Left renal pelvis (tissue), 4 donors: ENCODE measurements at places on chromosomes 6 and 20.

DNA sequence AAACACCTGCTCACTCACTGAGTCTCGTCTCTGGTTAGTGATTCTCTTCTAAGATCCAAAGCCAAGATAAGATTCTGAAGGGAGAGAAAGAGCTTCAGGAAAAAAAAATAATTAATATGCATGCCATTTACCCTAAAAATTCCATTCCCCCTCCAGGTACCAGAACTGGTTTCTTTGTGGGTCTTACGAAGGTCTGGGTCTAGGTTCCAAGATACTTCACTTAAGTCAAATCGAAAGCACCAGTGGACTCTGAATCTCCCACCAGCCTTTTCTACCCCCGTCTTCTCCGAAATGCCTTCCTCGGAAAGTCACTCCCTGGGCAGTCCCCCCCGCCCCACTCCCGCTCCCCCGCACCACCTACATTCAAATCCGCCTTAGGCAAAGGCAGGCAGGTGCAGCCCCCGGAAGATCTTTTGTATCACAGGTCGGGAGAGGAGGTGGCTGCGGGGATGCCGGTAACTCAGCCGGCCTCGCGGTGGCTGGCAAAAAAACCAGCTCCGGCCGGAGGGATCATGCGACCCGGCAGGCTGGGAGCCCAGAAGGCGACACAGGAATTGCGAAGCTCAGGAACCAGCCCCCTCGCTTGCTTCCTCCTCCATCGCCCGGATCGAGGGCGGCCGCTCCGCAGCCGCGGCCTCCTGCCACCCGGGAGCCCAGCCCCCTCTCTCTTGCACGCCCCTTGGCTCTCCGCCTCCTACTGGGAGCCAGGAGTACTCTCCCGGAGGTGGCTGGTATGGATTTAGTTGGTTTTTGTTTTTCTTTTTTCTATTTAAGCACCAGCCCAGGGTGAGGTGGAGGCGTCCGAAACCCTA is at the start of gene BCL2L1:
Gene BCL2L1, minus strand, starts transcription at position 612 of the 812 bp plus-strand sequence. CDS start 650 bp downstream, outside the sequence.
- DNase-seq, result no peak

DNA sequence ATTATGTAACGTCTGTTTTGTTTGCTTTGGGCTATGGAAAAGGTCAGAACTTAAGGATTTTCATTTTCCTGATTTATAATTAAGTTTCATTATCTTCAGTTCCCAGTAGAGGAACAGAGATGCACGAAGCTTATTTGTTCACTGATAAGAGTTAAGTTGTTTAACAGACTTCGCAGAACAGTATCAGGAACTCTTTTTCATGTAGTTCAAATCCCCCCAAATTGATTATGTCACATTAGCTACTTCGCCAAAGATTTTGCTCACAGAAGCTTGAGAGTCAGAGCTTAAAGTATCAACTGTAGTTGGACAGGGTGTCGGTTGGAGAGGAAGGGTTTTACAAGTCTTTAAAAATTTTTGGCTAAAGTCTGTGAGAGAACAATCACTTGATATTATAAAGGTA is 43.4 kb downstream of the ZHX3 start:
- DNase-seq, result no peak

GRCh38 chr20:50746138-50746940 is 15.0 kb downstream of the PARD6B start:
- no peak for DNase-seq

- no peak for DNase-seq
Measured at GRCh38 chr20:23128461-23129125, 42.5 kb upstream of the CD93 start.
